ENCODE measurements at places on chromosomes 7 and 10.

GRCh38 chr7:96331233-96331632 lies 9.3 kb upstream of the SLC25A13 start:
- no peak for DNase-seq

DNA sequence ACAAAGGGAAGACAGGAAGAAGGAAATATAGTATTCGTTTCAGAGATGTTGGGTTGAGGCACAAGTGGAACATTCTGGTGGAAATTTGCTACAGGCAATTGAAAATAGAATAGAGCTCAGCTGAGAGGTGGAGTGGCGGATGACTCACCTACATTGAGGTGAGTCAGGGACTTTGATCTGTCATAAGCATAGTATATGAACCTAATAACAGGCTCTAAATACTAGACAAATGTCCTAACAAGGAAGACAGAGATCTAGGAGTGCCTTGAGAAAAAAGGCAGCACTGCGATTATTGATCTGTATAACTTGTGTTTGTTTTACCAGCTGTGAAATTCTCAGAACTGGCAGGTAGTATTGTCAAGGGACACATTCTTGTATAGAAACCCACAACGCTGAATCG lies 907 bp upstream of the IFRD1 start:
- no peak for DNase-seq

GRCh38 chr10:12768156-12769100 lies 233.1 kb downstream of the CCDC3 start:
- no peak for DNase-seq

GRCh38 chr10:73413108-73413527 lies 740 bp downstream of the ANXA7 start:
- no peak for DNase-seq

DNA sequence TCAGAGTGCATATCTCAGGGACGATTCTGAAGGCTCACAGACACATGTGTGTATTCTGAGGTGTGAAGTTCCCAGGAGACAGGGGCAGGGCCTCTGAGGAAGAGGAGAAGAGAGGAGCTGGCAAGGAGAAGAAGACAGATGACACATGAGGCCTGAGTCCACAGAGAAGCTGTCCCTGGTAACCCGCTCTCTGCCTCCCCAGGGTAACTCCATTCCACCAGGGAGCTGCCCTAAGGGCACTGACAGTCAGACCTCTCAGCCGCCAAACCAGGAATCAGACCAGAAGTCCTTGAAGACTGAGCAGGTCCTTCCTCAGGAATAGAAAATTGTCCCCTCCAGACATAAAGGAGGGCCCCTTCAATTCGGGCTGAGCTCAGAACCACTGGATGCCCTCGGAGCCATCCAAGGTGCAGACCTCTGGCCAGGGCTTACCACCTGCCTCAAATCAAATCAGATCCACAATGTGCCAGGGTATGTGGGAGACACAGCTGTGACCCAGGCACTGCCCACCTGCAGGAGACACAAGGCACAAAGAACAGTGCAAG lies 57.4 kb downstream of the TLL2 start:
- DNase-seq: no peak

- no peak for DNase-seq
Observed at GRCh38 chr10:123577921-123578461, 88.2 kb upstream of the GPR26 start.

GRCh38 chr10:14433147-14433546 lies 102.4 kb upstream of the FRMD4A start:
- no peak for DNase-seq

- no peak for DNase-seq
Observed at GRCh38 chr7:129435414-129435829, 1.2 kb downstream of the STRIP2 start.

DNA sequence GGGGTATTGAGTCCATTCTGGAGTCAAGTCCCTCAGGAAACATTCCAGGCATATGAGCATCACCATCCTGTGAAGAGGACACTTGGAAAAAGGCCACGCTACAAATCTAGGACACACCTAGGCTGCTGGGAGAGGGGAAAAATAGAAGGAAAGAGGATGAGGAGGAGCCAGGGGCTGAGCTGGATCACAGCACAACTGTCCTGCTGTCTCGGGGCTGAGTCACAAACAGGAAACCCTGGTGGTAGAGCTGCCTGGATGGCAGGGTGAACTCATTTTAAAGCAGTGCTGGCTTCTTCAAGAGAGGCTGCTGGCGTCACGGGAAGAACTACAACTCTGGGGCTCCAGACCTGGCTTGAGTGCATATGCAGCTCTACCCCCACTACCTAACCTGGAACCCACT lies 151.5 kb downstream of the RNF216 start:
- DNase-seq: no peak

DNA sequence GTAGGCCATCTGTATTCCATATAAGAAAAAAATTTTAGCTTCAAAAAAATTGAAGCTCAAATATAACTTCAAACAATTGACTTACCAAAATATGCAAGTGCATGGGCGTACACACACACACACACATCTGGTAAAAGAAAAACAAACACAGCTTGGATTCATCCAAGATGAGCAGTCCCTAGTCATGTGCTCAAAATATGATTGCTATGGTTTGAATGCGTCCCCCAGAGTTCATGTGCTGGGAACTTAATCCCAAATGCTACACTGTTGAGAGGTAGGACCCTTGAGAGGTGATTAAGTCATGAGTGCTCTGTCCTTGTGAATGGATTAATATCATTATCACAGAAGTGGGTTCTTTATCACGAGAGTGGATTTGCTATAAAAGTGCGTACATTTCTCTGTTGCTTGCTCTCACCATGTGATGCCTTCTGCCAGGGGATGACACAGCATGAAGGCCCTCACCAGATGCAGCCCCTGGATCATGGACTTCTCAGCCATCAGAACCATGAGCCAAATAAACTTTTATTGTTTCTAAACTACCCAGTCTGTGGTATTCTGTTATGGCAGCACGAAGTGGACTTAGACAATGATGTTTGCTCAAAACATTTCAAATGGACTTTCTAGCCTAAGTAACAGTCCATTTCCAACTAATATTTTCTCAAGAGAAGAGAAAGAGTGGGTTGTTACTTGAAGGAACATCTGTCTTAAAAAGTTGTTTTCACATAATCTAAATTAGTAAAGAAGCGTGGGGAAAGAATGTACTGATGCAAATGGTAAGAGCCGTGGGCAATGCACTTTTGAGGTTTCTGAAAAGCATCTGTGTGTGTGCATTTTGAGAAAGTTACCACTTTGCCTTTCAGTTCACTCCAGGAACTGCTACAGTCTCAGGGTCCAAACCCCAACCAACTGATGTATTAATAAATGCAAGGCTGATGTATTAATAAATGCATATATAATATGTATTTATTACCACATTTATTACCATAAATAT lies 15.1 kb upstream of the SVIL start:
- no peak for DNase-seq

GRCh38 chr7:57199252-57199651 lies 67.0 kb upstream of the ZNF479 start:
- no peak for DNase-seq

DNA sequence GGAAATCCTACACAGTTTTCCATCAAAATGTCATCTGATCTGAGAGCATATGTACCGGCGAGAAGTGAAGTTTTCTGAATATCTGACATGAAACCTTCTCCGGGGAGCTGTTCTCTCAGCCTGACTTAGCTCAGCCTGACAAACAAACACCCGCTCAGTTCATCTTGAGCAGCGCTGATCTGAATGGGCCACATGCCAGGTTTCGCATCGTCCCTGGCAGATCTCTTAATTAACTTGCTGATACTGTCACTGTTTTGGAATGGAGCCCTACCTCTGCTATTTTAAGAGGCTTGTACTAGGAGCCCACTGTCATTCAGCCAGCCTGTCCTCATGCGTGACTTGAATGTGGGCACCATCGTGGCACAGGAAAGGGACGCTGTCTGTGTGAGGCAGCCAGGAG lies 109.2 kb downstream of the STRA8 start:
- DNase-seq: peak; percentile 78

- DNase-seq: peak; percentile 67
Observed at GRCh38 chr10:102450374-102451104, 804 bp downstream of the C10orf95 start.

GRCh38 chr10:57955076-57955475 lies 312.6 kb downstream of the IPMK start:
- no peak for DNase-seq

- no peak for DNase-seq
Observed at GRCh38 chr7:147510923-147511322, 1079.6 kb upstream of the C7orf33 start.

- DNase-seq: no peak
Observed at GRCh38 chr7:102220229-102220850, 66.3 kb upstream of the SH2B2 start.

DNA sequence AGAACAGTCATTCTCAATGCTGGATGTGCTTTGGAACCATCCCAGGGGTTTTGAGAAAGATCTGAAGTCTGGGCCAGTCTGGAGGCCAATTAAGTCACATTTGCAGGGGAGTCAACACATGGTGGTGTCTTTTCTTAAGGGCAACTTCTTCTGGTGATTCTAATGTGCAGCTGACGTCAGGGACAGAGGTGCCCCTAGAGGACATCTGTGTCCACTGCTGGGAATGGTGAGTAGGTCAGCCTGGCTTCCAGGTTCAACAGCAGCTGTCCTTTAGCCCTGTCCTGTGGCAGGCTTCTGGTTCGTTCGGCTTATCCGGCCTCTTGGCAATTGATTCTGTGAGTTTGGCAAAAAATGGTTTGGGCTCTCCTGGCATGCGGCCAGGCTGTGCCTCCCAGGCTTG lies 269.7 kb upstream of the HABP2 start:
- no peak for DNase-seq
